ENCODE measurements at places on chromosomes 3 and 15. TPM values are rescaled to one million over a fixed set of nuclear protein-coding genes. Genes with fewer than 3 reads are reported as not detected.

The TRAIP gene
- 1.4 TPM for polyA plus RNA-seq

The IL5RA gene
- polyA plus RNA-seq, result 0.15 TPM

The IL16 gene
- polyA plus RNA-seq, result 2.2 TPM

The ARRDC4 gene
- 29.8 TPM for polyA plus RNA-seq

DNA sequence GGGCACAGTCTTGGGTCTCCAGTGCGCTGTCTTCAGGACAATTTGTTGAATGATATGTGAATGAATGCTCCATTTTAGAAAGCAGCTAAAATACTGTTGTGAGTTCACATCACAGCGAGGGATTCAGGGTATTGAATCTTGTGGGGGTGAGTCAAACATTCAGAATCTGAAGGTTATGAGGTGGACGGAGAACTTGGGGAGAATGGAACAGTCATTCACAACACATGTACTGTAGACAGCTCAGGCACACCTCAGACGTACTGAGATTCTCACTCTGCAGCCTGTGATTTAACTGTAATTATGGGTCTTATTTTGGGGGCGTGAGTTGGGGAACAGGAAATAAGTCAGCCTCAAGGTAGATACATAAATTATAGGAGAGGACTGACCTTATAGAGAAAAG is 13.9 kb downstream of the CRYBG3 start:
- no peak overlapping the region for H3K4me3 ChIP-seq
- H3K36me3 ChIP-seq, result no peaks in the 10 kb centered on the region
- no peaks in the 10 kb centered on the region for H3K4me1 ChIP-seq
- no peak for DNase-seq

GRCh38 chr15:89673165-89673512 is 6.0 kb downstream of the PLIN1 start:
- no peaks in the 10 kb centered on the region for H3K27me3 ChIP-seq
- DNase-seq, result no peak
- H3K36me3 ChIP-seq, result no peaks in the 10 kb centered on the region

GRCh38 chr3:24846286-24846860 is 351.7 kb upstream of the THRB start:
- no peak for DNase-seq
- H3K27me3 ChIP-seq, result no peaks in the 10 kb centered on the region
- no peak overlapping the region for H3K4me3 ChIP-seq
- no peak overlapping the region for H3K27ac ChIP-seq
- no peaks in the 10 kb centered on the region for H3K4me1 ChIP-seq

- no peaks in the 10 kb centered on the region for H3K36me3 ChIP-seq
- H3K27me3 ChIP-seq, result no peaks in the 10 kb centered on the region
- no peaks in the 10 kb centered on the region for H3K4me1 ChIP-seq
- no peak overlapping the region for H3K4me3 ChIP-seq
- DNase-seq, result no peak
- no peak overlapping the region for H3K27ac ChIP-seq
These were observed 177.2 kb downstream of the TP63 start for GRCh38 chr3:189808246-189809007.

DNA sequence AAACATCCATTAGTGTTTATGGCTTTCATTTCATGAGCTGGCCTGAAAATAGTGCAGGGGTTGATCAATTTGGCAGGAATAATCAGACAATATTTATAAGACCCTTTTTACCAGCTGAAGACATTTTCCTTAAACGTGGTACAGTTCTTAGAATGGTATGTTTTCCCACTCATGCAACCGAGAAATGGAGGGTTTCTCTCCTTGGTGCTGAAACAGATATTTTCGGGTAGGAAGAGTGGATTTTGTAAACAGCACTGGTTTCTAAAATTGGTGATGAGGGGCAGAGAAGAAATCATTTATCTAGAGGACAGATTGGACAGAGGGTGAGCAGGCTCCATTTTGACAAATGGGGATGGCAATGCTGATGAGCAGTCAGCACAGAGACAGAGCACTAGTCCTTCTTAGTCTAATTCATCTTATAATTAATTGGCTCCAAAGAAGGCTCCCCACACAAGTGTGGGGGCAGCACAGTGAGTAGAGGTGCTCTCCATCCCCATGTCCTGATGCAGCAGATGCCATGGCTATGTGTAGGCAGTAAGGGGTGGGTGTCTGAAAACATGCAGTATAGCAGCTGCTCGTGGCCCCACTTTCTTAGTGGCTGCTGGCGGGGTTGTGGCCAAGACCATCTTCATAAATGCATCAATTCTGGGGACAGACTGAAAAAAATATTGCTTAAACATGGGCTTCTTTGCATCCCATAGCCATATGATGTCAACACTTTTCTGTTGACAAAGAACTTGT is 18.1 kb upstream of the SLC7A14 start:
- no peak overlapping the region for H3K27ac ChIP-seq
- no peak for DNase-seq
- no peaks in the 10 kb centered on the region for H3K4me1 ChIP-seq
- H3K36me3 ChIP-seq, result no peaks in the 10 kb centered on the region

GRCh38 chr3:111610612-111611054 is 15.5 kb upstream of the ZBED2 start:
- no peaks in the 10 kb centered on the region for H3K4me1 ChIP-seq
- no peaks in the 10 kb centered on the region for H3K27me3 ChIP-seq
- no peak for DNase-seq
- no peaks in the 10 kb centered on the region for H3K36me3 ChIP-seq
- no peak overlapping the region for H3K4me3 ChIP-seq

DNA sequence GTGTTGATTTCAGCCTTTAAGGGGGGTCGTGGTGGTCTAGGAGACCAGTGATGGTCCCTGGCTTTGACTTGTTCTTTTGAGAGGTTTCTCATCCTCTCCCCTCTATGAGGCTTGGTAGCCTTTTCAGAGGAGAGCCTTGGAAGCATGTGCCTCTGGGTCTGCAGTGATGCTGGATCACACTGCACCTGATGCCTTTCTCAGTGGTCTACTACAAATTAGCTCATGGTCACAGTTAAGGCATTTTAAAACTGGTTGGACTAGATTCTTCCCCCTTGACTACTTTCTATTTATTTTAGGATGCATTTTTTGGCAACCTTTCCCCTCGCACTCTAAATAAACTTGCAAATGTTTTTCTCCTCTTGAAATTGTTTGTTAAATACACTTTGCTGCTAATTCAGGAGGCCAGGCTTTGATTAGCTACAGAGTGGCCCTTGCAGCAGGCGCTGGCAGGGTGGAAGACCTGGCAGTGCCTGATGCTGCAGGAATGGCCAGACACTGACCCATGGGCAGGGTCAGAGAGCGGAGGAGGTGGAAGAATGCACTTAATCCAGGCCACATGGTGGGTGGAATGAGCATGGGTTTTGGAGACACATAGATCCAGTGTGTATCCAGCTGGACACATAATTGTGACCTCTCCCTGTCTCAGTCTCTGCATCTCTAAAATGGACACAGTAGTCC is 318.8 kb upstream of the CTDSPL start:
- H3K4me1 ChIP-seq, result no peaks in the 10 kb centered on the region
- no peak overlapping the region for H3K27ac ChIP-seq
- no peak for DNase-seq
- no peaks in the 10 kb centered on the region for H3K27me3 ChIP-seq
- no peaks in the 10 kb centered on the region for H3K36me3 ChIP-seq

GRCh38 chr3:15269091-15269989 is 63.0 kb downstream of the SH3BP5 start:
- H3K27ac ChIP-seq, result no peak overlapping the region
- no peaks in the 10 kb centered on the region for H3K27me3 ChIP-seq
- no peak for DNase-seq
- H3K36me3 ChIP-seq, result no peaks in the 10 kb centered on the region

All from pancreas (tissue), 10 donors.